NCI-H69 (cell line): ENCODE measurements at places on chromosomes 6 and 20.
A peak's percentile ranks its signal among the peaks of the same experiment; 100 is the strongest.

GRCh38 chr6:168067081-168067759 is 11.8 kb downstream of the FRMD1 start:
- DNase-seq = no peak

DNA sequence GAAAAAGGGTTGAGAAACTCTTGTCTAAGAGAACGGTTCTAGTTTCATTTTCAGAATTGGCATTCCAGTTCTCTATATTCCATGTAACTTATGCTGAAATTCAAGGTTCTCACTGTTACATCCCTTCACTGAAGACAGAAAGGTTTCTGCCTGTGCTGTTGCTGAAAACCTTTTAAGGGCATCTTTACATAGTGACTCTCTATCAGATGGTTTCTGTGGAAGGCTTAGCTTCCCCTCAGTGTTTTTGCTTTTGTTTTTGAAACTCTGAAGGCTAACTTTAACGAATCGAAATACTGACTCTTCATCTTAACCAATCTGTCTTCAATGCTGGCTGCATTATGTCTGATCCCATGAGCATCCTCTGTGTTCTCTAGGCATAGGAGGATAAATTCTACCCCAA is 1286.2 kb upstream of the EYS start:
- DNase-seq = no peak

GRCh38 chr6:107689951-107690642 is 134.0 kb downstream of the SCML4 start:
- DNase-seq = no peak

DNA sequence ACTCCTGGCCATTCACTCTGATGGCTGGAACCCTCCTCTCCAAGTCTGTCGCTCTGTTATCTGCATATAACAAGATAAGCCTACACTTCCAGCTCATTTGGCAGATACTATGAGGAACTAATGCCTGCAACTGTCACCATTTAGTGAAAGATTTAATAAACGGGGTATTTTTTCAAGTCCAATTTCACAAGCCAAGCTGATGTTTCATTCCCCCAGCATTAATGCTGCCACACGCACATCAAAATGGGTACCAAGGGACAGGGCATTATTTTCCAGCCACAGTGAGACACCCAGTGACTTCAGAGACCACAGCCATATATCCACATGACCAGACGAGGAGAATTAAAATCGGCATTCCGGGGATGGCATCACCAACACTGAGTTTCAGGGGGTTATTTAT is 175.5 kb downstream of the PTPRT start:
- DNase-seq = no peak

GRCh38 chr6:41306187-41306854 is 19.8 kb upstream of the TREM1 start:
- peak; percentile 78 for DNase-seq

DNA sequence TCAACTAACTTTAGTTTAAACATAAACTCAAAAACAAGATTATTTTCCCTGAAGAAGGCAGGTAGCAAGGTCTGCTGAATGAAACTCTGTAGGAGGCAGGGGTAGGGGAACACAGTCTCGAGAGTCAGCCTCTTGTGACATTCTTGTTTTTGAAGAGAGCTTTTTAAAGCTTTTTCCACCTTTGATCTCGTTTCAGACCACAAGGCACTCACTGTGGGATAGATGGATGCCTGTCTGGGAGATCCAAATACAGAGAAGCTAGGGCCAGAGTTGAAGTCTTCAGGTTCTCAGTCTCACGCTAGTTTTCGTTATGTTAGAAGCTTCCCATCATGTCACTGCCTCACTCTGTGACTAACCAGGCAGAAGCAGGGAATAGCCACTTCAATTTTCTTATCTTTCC is 14.9 kb downstream of the F13A1 start:
- DNase-seq = no peak

DNA sequence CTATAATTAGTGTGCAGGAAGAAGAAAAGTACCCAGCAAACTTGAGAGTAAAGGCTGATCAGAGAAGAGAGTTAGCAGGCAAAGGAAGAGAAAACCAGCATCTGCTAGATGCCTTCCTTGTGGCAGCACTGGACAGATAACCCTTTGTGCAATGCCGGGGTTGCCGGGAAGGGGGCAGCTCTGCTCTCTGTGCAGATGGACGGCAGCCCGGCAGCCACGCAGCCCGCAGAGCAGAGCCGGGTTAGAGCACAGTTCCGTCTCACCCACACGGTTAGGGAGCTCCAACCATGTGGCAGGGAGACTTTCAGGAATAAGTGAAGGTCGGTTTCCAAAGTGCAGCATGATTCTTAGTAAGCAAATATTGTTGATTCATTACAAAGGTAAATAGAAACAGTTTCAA is 80.0 kb upstream of the RPS6KA2 start:
- DNase-seq = peak; percentile 21

DNA sequence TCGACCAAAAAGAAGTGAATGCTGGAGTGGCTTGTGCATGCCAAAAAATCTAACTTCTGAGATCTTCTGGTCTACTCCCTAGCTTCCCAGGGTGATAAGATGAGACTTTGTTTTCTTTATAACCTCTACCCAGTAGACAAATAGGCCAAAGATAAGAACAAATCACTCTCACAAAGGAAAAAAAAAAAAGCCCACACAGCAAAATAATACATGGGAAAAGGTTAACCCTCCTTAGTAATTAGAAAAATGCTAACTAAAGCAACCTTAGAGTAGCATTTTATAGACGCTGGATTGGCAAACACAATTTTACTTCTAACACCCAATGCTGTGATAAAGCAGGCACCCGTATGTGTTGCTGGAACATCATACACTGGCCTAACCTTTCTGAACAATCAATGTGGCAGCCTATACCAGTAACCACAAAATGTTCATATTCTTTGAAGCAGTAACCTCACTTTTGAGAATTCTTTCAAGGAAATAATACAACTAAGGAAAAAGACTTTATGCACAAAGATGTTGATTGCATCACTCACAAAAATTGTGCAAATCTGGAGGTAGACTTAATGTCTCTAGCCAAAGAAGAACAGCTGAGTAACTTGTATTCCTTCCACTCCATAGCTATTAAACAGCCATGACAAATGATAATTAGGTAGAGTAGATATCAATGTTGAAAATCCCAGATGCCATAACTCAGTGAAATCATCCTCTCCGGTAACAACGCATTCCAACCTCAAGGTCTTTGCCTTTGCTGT is 116.3 kb upstream of the QKI start:
- DNase-seq = no peak

- DNase-seq = peak; percentile 24
These were observed 110.6 kb upstream of the TENT5A start for GRCh38 chr6:81863123-81863522.

- peak; percentile 63 for DNase-seq
These were observed 4.5 kb downstream of the CPNE5 start for GRCh38 chr6:36834576-36835341.

- no peak for DNase-seq
These were observed 397.7 kb upstream of the HS3ST5 start for GRCh38 chr6:114740547-114740946.

DNA sequence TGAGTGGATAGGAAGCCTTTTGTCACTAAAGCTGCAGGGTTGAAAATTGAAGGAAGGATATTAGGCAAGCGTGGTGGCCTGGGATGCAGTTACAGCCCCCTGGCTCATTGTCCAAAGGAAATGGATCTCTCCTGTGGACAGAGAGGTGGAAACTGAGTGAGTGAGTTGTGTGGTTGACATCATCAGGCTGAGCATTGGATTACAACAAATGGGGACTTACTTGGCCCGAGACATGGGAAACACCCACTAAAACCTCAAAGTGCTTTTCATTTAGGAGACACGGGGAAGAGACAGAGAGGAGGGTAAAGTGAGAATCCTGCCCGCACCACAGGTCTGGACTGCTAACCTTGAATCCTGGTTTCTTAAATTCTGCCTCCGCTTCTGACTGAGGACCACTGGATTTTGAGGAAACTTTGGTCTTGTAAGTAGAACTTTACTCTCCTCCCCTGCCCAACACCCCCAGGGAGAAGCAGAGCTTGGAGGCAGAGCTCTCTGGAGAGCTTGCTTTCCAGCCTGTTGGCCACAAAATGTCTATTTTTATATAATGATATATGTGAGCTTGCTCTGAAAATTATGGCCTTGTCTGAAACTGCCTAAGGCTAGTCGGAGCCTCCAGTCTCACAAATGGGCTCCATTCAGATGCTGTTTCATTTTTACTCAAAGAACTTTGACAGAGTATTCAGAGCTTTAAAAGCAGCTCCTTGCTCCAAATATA is at the start of gene PKIG:
TSS of gene PKIG (plus strand) at position 269 of the 715 bp plus-strand sequence. CDS start 31,978 bp downstream, outside the sequence.
- peak; percentile 12 for DNase-seq

- DNase-seq = peak; percentile 89
These were observed 76.2 kb downstream of the LYRM2 start for GRCh38 chr6:89562093-89562973.

DNA sequence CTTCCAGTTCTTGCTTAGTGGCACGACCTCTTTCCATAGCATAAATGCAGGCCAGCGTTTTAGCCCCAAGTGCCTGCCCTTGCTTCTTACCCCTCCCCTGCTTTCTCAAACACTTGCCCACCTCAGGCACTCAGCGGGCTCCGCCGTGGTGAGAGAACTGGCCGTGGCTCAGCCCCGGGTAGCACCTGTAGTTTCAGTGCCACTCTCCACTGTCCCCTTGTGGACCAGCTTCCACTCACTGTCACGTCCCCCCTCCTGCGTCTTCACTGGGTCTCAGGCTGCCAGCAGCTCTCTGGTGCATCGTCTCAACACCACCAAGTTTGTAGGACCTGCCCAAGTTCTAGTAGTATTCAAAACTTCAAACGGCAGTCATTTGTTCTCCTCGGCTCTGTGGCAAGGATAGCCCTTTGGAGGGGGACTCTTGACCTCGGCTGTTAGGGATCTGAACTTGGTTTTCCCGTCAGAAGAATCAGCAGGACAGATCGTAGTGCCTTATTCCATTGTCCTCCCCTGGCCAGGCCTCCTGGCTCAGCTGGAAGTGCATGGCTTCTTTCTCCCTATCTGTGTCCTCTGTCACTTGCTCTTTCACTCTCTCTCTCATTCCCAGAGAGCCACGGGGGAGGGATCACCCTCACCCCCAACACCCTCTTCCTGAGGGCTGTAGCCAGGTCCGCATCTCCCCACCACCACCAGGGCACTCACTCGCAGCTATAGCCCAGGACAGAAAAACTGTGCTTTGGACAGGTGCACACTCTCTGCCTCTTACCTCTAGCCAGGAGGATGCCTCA is 44.6 kb downstream of the STK35 start:
- no peak for DNase-seq

GRCh38 chr20:48295966-48296421 is 510.7 kb upstream of the SULF2 start:
- DNase-seq = no peak

DNA sequence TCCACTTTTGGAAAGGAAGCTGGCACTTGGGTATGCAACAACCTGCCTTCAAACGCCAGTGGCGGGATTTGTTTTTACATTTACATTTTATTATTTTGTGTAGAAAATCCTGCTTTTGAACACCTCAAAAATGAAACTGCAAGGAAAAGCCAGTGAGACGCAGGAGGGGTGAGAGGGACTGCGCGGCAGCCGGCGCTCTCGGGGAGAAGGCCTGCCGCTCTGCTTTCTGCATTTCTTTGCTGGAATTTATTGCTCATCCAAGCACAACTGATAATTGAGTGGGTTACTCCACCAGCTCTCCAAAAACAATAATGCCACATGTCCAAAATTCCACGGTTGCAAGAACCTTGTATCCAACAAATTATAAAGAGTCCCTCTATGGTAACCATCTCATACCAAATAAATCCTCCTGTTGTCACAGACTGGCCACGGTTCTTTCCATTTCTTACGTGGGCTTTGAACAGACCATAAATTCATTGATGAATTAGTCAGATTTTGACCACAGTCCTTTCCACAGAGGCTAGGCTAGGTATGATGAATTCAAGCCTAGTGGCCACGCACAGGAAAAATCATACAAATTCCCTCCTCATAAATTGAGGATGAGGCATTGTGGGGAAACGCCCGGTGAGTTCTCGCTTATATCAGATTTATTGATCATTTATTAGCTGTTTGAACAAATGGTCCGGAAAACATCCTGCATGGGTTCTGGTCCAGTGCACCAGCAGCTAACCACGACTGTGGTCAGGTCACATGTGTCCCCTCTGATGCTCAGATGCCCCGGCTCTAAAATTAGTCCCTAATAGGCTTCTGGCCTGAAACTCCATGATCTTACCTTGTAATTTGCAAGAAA is 31.6 kb upstream of the FOXC1 start:
- no peak for DNase-seq

DNA sequence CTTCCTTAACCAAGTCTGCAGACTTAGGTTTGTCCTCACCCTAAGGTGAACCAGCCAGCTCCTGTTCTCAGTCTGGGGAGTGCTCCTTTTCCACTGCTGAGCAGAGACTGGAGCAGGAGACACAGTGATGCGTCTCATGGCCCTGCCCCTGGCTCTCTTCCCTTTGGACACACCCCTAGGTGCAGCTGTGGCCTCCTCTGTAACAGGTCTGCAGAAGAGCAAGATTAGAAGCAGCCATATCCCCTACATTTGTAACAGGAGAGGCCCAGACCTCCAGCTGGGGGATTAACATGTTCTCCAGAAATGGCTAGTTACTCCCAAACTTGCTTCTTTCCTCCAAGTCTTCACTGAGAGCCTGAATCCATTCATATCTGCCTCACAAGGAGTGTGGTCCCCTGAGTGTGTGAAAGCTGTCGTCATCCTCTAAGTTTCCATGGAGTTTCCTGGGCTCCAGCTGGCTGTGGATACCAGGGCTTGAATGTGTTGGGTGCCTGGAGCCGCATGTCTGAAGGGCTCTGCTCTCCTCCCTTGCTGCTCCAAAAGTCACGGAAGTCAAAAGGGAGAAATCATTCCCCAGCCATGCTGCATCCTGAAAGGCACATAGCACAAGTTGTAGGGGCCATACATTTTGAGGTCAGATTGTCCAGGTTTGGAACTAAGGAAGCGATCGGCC is 57.7 kb downstream of the PPP1R14C start:
- peak; percentile 65 for DNase-seq

- DNase-seq = no peak
These were observed 309.1 kb downstream of the LMBRD1 start for GRCh38 chr6:69487688-69488087.

DNA sequence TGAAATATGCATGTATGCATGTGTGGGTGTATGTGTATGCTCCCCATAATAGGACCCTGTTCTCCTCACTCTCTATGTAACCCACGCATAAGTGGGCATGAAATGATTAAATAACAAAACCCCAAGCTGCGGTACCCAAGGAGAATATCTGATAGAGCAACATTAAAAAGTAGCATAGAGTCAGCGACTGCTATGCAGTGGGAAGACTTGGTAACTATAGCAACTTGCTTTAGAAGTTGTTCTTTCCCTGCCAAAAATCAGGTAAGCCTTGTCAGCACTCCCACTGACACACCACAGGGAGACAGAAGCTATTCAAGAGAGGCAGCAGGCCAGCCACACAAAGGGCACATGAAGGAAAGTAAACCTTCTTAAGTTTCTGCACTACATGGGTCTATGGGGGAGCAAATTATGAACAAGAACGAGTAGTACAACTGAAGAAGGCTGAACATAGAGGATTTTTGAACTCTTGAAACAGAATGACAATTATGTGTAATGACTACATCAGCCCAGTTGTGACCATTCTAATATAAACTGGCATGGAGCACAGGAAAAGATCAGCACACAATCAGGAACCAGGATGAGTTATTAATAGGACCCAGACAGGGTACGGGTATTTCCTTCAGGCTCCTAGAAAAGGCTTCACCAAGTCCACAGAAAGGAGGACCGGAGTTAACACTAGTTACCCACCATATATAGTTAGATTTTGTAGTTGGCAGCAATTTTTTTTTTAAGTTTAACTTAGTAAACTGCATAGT is 89.9 kb downstream of the GPR6 start:
- DNase-seq = peak; percentile 66
